Posterior cingulate gyrus (tissue), 11 donors: ENCODE measurements at places on chromosomes 5 and 9.

DNA sequence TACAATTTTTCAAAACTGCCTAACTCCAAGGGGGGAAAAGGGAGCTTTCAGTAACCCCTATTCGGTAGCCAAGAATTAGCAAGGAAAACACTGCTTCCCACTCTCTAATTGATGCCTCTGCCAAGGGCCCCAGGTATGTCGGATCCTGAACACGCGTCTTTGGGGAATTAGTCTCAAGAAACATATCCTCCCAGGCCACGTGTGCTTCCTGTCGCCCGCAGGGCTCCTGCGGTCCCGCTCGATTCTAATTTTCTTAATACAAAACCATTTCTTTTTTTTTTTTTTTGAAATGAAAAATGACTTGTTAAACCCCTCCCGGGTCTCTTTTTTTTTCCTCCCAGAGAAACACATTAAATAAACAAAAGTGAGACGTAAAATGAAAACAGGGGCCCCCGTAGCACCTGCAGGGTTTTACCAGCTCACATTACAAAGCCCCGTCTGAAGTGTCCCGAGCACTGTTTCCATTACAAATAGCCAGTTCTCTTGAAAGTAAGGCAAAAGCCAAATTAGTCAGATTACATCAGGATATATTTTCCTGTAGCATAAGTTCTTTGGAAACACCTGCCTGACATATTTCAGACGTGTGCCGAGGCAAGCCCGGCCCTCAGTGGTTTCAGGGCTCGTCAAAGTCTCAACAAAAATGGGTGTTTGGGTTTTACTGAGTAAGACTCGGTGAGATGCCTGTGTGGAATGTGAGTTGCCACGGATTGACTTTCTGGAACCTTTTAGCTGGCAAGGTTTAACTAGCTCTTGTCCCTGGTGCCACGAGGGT is 21.5 kb downstream of the SMIM23 start:
- no peak for DNase-seq

DNA sequence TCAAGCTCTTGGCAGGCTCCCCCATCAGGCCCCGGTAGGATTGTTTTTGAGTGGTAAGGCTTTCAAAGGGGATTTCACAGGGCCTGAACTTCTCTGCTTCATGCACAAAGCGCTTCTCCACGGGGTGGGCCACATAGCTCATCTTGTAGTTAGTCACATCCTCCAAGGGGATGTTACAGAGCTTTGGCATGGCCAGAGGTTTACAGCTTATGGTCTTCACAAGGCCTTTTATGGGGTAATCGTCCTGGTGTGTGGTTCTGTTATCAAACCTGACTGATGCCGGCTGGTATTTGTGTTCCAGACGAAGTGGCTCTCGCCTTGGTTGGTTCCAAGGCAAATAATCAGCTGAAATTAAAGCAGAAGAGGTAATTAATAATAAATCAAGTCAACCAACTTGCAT is 104.3 kb downstream of the SAXO1 start:
- no peak for DNase-seq

- no peak for DNase-seq
Measured at GRCh38 chr5:180169248-180170105, 39.5 kb downstream of the RASGEF1C start.

GRCh38 chr5:78793907-78794662 is 145.5 kb upstream of the LHFPL2 start:
- DNase-seq, result no peak

GRCh38 chr5:114830114-114830513 is 339.6 kb downstream of the TRIM36 start:
- DNase-seq, result no peak

DNA sequence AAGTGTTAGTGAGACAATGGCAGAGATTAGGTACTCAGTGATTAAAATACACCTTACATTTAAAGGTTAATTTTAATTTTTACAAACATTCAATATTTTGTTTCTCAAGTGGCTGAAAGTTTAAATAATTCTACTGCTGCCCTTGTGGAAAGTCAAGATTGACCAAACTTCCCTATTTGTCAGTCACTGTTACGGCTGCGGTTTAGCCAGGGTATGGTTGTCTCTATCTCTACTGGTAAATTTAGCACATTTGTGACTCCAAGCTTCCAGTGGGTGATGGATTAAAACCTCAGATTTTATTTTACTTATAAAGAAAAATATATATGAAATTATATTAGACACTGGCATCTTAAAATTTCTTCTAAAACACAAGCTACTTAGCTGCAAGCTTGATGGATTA is 368.4 kb downstream of the CDH18 start:
- DNase-seq, result no peak

DNA sequence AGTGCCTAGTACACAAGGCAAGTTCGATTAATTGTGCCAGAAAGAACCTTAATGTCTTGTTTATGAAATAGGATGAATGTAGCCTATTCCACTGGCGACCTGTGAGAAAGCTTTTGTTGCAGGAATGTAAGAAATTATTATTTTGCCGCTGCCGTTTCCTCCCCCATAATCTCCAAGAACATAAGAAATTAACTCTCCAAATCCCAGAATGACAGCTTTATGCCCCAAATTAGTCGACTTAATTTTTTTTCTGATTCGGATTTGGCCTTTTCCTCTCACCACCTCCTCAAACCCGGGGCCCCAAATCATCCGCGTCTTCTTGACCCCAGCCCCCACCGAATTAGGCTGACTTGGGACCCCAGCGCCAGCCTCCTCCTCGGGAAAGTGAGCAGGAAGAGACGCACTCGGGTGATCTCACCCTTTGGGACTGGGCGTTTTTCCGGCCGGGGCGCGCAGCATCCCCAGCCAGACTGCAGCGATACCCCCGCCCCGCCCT is 682 bp upstream of the SPTAN1 start:
- no peak for DNase-seq

DNA sequence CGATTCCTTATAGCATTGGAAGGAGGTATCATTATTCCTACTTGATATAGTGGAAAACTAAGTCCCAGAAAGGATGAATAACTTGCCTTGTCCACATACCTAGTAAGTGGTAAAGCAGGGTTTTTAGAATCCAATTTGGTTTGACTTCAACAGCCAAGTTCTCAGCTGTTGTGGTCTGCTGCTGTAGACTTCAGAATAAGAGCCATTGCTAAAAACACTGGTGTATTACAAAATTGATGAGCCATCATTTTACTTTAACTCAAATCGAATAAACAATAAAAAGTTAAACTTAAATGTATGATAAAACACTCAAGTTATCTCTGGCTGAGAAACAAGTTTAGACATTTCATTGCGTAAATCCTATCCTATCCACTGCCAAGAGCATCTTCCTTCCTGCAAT is 610.8 kb downstream of the TLE1 start:
- DNase-seq, result no peak

- no peak for DNase-seq
Measured at GRCh38 chr5:83104021-83104420, 26.7 kb downstream of the XRCC4 start.

DNA sequence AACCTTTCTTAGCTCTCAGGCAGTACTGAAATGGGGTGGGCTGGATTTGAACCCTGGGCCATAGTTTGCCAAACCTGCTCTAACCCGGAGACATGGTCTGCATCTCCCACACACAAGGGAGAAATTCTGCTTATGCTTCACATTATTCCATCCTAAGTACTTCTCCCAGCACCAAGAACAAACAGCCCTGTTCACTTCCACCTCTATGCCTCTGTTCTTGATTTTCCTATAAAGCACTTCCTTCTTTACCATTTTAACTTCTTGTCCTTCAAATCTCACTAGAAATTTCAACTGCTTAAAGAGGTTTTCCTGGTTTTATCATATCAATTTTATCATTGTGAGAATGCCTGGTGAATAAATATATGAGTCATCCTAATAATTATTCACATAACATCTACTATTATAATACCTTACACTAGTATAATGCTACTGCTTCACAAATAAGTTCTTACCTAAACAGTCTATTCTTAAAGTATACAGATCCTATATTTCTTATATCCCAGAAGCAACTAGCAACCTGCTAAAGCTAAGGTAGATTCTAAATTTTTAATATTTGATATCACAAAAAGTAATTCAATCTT is 12.7 kb downstream of the FEM1C start:
- DNase-seq, result no peak

- DNase-seq, result no peak
Measured at GRCh38 chr5:80867233-80867632, 92.9 kb upstream of the RASGRF2 start.

GRCh38 chr9:115204904-115205453 is 87.0 kb upstream of the TNC start:
- no peak for DNase-seq

DNA sequence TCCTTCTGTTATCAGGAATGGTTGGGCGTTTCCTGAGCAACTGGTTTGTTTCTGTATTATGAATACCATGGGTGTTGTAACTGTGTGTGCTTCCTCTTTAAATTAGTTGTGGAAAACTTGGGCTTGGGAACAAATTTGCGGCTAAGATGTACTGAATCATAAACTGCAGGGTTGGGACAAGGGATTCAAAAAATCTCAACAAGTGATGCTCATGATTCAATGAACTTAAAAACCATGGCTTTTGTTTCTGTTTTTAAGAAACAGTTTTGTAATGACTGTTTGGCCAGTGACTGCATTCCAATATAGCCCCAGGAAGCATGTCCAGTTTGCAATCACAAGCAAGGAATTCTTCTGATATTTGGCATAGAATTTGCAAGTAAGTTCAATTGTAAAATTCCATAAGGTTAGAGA is 657.5 kb upstream of the WWC1 start:
- no peak for DNase-seq

DNA sequence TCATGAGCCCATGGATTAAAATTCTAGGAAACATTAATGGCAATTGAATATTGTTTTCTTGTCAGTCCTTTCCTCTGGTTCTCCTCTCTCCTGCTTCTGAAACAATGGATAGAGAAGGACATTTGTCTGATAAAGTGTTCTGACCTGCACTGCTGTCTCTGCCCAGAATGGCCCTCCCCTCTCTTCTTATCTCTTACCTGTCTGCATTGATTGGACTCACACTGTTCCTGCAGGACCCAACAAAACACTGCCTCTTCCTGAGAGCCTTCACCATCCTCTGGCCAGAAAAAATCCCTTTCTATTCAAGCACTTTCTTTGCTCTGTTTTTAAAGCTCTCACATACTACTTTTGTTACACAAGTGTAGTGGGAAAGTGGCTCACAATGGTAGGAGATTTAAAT is 143.8 kb upstream of the DHFR start:
- DNase-seq, result no peak

GRCh38 chr5:34591723-34592122 is 64.4 kb upstream of the RAI14 start:
- DNase-seq, result no peak

DNA sequence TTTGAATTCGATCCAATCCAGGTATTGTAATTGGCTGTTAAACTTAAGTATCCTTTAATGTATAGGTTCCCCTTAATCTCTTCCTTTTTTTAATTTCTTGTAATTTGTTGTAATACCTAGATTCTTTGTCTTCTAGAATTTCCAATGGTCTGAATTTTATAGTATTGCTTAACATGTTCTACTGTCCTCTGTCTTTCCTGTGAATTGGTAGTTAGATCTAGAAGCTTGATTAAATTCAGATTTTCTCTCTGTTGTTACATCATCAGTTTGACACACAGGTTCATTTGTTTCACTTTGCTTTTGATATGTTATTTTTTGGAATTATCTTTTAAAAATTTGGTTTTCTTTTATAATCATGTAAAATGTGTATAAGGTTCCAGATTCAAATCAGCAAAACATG is 13.8 kb downstream of the ZCCHC7 start:
- DNase-seq, result no peak

DNA sequence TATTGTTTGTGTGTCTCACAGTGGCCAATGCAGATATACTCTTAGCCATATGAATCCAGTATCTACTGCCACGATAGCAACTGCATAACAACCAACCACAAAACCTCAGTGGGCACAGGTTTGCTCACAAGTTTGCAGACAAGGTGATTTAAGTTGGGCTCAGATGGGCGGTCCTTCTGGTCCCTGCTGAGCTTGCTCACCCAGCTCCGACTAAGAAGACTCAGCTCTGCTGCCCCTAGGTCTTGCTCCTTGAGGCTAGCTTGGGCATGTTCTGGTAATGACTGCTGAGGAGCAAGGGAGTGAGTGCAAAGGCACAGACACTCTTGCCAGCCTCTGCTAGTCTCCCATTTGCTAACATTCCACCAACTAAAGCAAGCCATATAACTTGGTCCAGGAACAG is 52.6 kb downstream of the MTX3 start:
- no peak for DNase-seq

GRCh38 chr9:21810388-21810787 is 8.0 kb downstream of the MTAP start:
- DNase-seq, result no peak

DNA sequence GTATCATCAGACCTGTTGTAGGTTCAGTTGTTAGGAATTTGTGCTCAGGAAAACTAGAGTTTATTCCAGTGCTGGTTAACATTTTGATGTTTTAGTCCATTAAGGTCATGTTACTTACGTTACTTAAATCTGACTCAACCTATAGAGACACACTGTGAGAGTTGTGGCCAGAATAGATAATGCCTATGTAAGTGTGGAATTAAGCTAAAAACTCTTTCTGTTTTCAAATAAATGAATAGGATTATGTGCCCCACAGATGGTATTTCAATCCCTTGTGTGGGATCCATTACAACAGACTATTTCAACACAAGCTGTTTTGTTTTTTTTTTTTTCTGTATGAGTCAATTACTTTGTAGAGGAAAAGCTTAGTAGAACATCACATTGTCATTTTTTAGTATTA is 68.1 kb downstream of the MEGF10 start:
- no peak for DNase-seq

GRCh38 chr5:83450967-83451248 is 20.6 kb upstream of the VCAN start:
- no peak for DNase-seq

DNA sequence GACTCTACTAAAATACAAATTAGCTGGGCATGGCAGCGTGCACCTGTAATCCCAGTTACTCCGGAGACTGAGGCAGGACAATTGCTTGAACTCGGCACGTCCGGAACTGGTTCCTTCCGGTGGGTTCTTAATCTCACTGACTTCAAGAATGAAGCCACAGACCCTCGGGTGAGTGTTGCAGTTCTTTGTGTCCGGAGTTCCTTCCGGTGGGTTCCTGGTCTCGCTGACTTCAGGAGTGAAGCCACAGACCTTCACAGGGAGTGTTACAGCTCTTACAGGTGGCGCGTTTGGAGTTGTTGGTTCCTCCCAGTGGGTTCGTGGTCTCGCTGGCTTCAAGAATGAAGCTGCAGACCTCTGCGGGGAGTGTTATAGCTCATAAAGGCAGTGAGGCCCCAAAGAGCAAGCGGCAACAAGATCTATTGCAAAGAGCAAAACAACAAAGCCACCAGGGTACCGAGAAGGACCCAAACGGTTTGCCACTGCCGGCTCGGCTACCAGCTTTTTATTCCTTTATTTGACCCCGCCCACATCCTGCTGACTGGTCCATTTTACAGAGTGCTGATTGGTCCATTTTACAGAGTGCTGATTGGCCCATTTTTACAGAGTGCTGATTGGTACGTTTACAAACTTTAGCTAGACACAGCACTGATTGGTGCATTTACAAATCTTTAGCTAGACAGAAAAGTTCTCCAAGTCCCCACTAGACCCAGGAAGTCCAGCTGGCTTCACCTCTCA is 28.6 kb upstream of the SLC6A19 start:
- no peak for DNase-seq

DNA sequence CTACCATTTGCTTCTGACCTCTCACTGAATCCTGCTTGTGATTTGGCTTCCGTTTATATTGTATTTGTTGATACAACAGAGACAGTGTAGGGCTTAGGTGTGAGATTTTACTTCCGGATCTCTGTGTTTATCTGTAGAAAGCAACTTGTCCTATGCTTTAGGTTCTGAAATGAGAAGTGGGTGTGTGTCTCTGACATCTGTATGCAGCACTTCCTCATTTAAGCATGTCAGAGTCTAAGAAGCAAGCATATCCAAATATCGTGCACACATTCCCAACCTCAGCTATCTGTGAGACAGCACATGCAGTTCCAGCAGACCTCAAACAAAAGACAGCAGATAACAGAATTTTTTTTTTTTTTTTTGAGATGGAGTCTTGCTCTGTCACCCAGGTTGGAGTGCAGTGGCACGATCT is 16.3 kb downstream of the KLF9 start:
- DNase-seq, result no peak
